Thyroid gland (tissue), 4 donors: ENCODE measurements at places on chromosomes 2 and 18.

DNA sequence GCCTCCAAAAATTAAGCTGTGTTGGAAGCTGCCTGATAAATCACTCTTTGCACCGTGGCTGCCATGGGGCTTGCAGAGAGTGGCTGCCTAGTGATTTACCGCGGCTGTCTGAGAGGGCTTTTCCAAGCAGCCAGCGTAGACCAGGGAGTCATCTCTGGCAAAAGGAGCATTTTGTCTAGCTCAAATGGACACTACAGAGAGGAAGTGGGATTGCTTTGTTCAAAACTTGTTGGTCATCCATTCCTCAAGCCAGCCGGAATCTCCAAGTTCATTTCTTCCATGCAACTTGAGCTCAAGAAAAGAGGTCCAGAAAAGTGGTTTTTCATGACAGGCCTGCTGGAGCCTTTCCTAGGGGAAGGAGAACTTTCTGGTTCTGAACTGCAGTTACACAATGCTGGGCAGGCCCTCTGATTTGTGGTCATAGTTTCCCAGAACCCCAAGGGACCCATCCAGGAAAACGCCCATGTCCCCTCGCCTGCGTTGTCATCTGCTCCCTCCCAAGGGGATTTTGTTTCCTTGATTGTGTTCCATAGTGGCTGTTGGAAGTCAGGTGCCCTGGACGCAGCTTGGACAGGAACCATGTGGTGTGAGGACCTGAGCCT lies 108.1 kb downstream of the TRIB2 start:
- peak; percentile 29 for DNase-seq

- no peak for DNase-seq
These were observed 410.5 kb upstream of the CNTNAP5 start for GRCh38 chr2:123614596-123614995.

DNA sequence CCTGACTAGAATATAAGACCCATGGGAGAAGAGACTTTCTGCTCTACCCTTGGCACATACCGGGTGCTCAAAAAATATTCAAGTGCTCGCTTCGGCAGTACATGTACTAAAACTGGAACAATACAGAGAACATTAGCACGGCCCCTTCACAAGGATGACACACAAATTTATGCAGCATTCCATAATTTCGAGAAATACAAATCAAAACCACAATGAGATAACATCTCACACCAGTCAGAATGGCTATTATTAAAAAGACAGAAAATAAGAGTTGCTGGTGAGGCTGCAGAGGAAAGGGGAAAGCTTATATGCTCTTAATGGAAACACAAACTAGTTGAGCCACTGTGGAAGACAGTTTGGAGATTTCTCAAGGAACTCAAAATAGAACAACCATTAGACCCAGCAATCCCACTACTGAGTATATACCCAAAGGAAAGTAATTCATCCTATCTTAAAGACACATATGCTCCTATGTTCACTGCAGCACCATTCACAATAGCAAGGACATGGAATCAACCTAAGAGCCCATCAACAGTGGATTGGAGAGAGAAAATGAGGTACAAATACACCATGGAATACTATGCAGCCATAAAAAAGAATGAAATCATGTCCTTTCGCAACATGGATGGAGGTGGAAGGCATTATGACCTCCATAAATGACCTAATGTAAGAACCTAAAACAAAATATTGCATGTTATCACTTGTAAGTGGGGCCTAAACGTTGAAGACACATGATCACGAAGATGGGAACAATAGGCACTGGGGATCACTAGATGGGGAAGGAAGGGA lies 71.6 kb upstream of the CYP1B1 start:
- DNase-seq = no peak

DNA sequence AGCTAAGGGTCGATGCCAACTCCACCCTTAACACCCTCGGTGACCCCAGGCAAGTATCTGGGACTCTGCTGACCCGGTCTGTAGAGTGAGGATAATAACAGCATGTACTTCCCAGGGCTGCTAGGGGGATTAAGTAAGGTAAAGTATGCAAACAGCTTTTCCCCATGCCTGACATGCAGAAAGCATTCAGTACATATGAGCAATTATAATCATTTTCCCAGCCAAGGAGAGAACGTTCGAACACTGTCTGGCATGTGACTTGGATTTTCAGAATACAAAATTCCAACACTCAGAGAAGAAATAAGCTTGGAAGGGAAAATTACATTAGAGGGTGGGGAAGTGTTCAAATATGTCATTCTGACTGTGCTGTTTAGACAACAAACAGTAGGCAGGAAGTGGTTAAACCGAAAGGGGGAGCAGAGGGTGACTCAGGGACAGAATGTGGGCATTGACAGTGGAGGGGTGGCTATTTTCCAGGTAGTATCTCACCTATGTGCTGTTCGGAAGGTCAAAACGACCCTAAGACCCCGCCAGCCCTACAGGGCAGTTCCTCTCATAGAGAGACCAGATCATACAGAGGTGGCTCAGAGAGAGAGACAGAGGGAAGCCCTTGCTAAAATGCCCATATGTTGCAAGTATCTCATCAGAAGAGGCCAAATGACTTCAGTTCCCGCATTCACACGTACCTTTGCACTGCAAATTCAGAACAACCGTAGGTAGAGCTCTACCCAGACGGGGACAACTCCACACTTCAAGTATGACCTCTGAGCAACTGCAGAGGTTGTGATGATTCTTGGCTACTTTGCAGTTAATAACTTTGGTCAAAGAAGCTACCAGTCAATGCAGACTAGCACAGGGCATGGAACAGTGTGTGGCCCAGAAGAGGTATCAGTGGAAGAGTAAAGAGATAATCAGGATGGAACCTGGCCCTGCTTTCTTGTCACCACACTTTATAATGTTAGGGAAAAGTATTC lies 14.8 kb downstream of the ASPRV1 start:
- DNase-seq = no peak

GRCh38 chr2:27889774-27890145 lies 427 bp downstream of the RBKS start:
- DNase-seq = peak; percentile 35

DNA sequence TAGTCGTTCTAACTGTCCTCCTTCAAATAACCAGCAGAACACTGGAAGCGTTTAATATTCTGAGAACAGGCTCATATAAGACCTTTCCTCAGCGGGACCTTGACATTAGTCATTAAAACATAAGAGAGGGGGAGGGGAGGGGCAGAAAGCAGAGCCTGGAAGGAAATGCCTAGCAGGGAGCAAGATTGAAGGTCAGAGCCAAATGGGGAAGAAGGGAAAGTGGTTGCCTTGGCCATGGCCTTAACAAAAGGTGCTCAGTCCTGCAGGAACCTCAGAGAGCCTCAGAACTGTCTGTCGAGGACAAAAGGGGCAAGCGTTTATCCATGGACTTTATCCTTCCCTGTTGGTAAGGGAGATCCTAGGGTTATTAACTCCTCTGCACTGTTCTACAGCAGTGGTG lies 856 bp upstream of the PLA2R1 start:
- no peak for DNase-seq

- DNase-seq = peak; percentile 27
These were observed 53.1 kb downstream of the ZNF521 start for GRCh38 chr18:25298853-25299274.

- DNase-seq = no peak
These were observed 713.1 kb downstream of the DCDC2C start for GRCh38 chr2:4416431-4416830.

DNA sequence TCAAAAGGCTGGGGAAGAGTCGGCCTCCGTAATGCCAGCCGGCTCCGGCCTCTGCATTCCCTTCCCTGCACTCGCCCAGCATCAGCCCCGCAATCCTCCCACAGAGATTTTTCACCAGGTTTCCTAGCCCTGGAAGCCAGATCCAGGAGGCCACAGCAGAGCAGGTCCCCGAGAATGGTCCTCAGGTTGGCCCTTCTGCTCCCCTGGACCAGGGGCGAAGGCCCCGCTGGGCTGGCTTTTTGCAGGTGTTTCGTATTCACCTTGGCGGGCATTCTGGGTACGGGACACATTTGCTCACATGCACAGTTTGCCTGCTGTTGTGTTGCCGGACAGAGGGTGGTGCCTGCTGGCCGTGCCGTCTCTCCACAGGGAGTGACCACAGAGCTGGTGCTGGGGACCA lies 309.5 kb downstream of the NDUFA10 start:
- DNase-seq = no peak

- DNase-seq = no peak
These were observed 1.8 kb downstream of the FBXO48 start for GRCh38 chr2:68465081-68465916.

- no peak for DNase-seq
These were observed 662.6 kb upstream of the ACVR2A start for GRCh38 chr2:147182260-147182659.

DNA sequence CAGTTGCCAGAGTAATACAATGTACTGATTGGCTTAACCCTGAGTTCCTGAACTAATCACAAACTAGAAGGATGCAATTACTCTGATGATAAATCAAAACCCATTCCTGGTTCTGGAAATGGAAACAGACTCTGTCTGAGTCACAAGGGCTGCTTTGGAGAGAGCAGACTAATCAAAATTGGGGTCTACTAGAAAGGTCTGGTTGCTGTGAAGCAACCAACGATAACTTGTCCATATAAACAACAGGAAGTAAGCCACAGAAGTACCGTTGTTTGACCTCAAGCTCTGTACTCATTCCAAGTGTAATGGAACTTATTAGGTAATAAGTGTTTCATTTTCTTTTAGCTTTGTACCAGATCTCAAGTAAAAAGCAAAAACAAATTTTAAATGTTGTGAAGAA lies 49.7 kb downstream of the RASGRP3 start:
- DNase-seq = no peak

DNA sequence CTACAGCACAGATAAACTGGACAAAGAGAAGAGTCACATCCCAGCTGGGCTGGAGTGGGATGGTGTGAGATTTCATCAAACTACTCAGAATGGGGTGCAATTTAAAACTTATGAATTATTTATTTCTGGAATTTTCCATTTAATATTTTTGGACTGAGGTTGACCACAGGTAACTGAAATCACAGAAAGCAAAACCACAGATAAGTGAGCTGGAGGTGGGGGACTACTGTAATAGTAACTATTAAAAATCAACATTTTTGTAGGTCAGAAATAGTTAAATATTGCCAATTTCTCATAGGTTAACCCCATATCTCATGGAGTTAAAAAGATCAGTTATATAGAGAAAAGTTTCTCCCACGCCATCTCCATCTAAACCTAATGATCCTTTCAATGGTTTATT lies 88.1 kb downstream of the SPOPL start:
- no peak for DNase-seq

DNA sequence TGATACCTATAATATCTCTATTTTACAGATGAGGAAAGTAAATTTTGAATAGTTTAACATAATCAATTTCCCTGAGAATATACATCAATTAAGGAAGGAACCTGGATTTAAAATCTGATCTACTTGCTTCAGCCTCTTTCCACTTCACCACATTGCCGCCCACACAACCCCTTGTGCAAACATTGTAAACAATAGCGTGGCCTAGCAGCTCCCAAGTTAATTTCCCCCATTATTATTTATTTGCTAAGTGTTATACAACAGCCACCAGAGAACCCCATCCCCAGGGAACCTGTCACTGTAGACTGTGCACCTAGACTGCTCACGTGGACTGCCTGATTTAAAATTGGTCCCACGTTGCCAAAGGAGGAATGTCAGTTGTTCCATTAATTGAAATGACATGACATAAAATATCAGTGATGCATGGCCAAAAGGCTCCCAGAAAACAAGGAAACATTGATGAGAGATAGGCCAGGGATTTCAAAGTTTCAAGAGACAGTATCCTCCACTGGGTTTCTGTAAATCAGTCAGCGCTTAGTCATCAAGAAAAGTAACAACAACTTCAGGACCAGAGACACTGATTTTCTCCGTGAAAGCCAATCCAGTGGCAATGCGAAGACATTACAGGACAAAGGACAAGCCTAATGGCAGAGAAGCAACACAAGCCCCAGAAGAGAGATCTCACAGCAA lies 41.3 kb downstream of the SCG2 start:
- DNase-seq = no peak

- no peak for DNase-seq
These were observed 114.6 kb upstream of the ARHGAP28 start for GRCh38 chr18:6614952-6615351.

GRCh38 chr2:136178941-136179601 lies 61.1 kb upstream of the CXCR4 start:
- DNase-seq = no peak

GRCh38 chr2:63681896-63682295 lies 93.1 kb downstream of the MDH1 start:
- DNase-seq = no peak

DNA sequence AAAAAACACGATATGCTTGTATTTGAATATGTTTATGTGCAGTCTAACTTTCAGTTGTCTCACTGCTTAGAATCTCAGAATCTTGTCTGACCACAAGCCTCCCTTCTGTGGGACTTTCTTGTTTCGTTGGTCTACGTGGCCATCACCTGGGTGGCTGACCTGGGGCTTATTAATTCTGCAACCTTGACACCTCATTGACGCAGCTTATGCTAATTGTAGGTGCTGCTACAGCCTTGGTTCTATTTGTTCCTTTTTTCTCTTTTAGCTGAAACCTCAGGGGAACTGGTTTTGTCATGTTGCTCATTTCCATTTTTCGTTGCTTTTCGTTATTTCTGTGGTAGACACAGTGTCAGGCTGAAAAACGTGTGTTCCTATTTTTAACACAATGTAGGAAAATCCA lies 273.7 kb downstream of the SLC4A3 start:
- DNase-seq = no peak

- DNase-seq = no peak
These were observed 26.3 kb upstream of the TMEM182 start for GRCh38 chr2:102735416-102736109.

DNA sequence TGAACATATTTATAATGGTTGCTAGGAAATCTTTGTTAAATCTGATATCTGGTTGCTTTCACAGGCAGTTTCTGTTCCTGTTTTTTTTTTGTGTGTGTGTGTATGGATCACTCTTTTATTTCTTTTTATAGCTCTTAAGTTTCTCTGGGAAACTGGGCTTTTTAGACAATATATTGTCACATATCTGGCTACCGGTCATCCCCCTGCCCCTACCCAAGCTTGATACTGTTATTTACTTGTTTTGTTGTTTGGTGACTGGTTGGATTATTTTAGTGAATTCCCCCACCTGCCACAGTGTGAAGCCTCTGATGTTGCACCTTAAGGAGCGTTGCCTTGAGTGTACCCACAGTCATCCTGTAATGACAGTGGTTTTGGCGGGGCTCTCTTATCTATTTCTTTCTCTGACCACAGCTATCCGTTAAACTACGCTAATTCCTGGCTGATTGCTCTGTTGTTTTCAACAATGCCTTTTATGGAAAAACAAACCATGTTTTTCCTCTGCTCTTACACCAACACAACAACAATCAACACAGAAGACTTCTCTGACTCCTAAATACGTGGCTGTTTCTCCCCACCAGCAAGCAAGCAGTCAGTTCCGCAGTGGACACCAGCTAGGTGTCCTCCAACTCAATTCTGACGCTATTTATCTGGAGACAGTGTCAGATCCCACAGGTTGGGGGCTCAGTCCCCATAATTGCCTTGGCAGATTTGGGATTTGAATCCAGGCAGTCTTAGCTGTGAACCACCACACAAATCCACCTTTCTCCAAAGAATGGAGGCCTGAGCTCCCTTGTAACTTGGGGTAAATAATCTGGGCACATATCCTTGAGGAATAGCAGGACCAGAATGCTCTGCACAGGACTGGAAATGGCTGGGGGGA lies 10.9 kb downstream of the GNLY start:
- DNase-seq = no peak
